Mesendoderm (in vitro differentiated cells): ENCODE measurements at places on chromosomes 1 and 21.
A peak's percentile ranks its signal among the peaks of the same experiment; 100 is the strongest.

GRCh38 chr1:64203420-64203819 is at the start of gene UBE2U:
TSS of gene UBE2U (plus strand) at chr1:64203623. CDS start at chr1:64204051, 428 bp downstream.
- DNase-seq: no peak

GRCh38 chr1:211613108-211613947 is 34.4 kb upstream of the SLC30A1 start:
- peak; percentile 71 for DNase-seq

GRCh38 chr1:174218983-174219382 is 59.7 kb downstream of the RABGAP1L start:
- no peak for DNase-seq

DNA sequence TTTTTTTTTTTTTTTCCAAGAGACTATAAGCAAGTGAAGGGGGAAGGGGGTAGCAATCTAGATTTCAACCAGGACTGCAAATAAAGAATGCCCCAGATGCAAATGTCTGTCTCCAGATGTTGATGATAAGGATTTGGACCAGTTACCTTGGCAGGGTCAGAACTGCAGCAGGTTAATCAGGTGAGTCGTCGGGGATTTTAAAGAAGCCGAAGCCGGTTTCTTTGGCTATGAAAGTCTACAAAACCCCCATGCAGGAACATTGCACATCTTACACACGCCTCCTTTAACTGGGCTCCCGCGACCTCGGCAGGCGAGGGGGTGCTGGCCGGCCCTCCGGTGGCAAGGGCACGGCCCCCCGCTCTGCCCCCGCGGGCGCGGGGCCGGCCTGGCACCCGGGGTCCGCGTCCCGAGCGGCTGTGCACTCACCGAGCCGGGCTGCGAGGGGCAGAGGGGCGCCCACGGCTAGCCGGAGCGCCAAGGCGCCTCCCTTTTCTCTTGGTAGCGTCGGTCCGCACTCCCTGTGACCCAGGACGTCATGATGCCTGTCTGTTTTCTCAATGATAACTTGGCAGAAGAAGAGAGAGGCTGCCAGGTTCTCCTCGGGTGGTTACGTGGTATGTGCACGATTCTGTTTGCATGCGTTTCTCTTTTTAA is 366.3 kb upstream of the ESRRG start:
- DNase-seq: no peak

- no peak for DNase-seq
Observed at GRCh38 chr1:227869851-227870305, 54.4 kb downstream of the PRSS38 start.

DNA sequence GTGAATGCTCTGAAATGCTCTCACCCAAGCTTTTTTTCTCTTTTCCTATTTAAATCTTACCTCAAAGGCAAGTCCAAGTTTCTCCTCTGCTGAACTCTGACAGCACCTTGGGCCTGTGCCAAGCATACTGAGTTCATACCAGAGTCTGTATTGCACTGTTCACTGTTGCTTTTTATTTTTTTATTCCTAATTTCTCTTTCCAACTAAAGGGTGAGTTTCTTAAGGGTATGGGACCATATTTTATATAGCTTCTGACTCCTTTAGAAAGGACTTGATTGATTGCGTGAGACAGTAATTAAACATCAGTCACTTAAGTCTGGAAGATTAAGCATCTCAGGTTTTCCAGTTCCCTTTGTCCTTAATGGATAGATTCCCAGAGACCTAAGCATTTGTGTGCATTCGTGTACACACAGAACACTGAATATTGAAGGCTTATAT is 69.9 kb downstream of the CACHD1 start:
- no peak for DNase-seq

DNA sequence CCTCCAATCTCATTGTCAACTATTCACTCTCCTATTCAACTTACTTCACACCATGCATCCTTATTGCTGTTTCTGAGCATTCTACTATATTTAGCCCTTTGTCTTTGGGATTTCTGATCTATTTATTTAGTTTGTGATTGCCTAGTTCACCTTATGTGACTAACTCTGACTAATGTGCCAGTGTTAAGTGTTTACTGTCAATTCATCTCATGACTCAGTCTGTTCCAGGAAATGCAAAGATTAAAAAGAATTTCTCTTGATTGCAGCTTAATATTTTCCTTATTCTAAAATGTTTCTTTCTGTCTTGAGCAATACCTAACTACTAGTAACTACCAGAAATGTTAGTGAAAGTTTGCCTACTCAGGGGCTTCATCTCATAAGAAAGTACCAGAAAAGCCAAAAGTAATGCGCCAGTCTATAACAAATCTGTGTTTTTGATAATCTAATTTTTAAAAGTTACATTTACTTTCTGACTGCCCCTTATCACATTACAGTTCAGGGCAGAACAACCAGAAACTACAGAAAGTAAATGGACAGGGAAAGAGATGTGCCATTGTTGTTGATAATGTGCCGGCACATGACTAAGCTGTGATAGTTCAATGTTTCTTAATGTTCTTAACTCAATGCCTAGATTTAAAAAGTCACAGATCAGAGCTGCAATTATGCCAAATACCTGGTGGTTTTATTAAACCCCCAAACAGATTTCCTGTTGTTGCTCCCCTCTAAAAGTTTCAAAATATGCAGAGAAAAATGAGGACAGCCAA is 556.5 kb downstream of the PTBP2 start:
- DNase-seq: no peak

DNA sequence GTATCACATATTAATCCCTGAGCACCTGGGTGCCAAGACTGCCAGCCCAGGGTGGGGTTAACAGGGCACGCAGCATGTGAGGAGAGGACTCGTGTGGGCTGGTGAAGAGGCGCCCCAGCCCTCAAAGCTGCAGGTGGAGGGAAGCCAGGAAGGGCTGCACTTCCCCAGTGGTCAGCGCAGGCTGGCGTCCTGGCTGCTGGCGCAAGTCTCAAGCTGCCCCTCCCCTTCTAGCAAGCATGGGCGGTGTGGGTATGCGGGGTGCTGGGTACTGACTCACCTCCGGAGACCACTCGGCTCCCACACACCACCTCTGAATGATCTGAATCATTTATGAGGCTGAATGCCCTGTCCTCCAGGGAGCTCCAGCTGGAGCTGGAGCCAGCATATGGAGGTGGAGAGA is 44.0 kb downstream of the EIF2D start:
- no peak for DNase-seq
